GM23338 (cell line): ENCODE measurements at places on chromosomes 5 and 9. TPM values are rescaled to one million over a fixed set of nuclear protein-coding genes. Genes with fewer than 3 reads are reported as not detected.

- no peak overlapping the region for H3K27ac ChIP-seq
- H3K27me3 ChIP-seq: no peaks in the 10 kb centered on the region
- no peaks in the 10 kb centered on the region for H3K4me1 ChIP-seq
- H3K4me3 ChIP-seq: no peak overlapping the region
- no peaks in the 10 kb centered on the region for H3K36me3 ChIP-seq
Observed at GRCh38 chr5:169657127-169657526, 20.1 kb downstream of the DOCK2 start.

- no peaks in the 10 kb centered on the region for H3K27me3 ChIP-seq
- DNase-seq: no peak
- H3K4me1 ChIP-seq: no peaks in the 10 kb centered on the region
- no peak overlapping the region for H3K27ac ChIP-seq
- H3K4me3 ChIP-seq: no peak overlapping the region
- H3K36me3 ChIP-seq: no peaks in the 10 kb centered on the region
Observed at GRCh38 chr5:68334553-68334886, 119.0 kb downstream of the PIK3R1 start.

Gene CARD9
- total RNA-seq: 0.49 and 1.1 TPM in 2 replicates

Gene ENTPD2
- total RNA-seq: 1.1 and 1.9 TPM in 2 replicates

- H3K27me3 ChIP-seq: no peaks in the 10 kb centered on the region
- no peak overlapping the region for H3K4me3 ChIP-seq
- DNase-seq: no peak
Observed at GRCh38 chr9:77597057-77597456, 51.1 kb downstream of the GNA14 start.

Gene SLC45A2
- not detected in 2 replicates for total RNA-seq

- H3K27ac ChIP-seq: no peak overlapping the region
- no peaks in the 10 kb centered on the region for H3K27me3 ChIP-seq
- H3K36me3 ChIP-seq: no peaks in the 10 kb centered on the region
- no peak overlapping the region for H3K4me3 ChIP-seq
- DNase-seq: no peak
Observed at GRCh38 chr5:142509026-142509425, 176.9 kb downstream of the FGF1 start.

DNA sequence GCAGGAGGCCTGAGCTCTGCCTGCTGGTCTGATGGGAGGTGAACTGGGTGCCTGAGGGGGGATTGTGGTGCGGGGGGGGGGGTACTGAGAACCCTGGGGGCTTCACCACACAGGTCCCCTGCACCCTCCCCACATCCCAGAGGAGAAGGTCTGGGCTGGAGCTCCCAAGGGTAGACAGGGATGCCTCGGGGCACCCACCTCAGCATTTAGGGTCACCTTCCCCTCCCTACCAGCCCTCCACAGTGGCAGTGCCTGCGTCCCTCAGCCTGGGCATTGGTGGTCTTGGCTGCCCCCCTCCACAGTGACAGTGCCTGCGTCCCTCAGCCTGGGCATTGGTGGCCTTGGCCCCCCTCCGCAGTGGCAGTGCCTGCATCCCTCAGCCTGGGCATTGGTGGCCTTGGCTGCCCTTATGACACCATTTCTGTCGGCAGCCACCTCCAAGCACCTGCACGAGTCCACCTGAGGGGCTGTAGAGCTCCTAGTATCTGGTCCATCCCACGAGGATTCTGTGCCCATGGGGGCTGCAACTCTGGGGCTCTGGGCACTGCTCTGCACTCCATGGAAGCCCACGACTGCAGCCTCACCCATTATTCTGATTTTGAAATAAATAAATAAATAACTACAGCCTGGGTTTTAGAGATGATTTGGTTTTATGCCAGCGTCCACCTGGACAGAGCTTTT, 21.5 kb downstream of the NKD2 start:
- no peak overlapping the region for H3K27ac ChIP-seq
- no peak overlapping the region for H3K4me3 ChIP-seq
- no peaks in the 10 kb centered on the region for H3K36me3 ChIP-seq
- H3K27me3 ChIP-seq: no peaks in the 10 kb centered on the region
- no peak for DNase-seq
- H3K4me1 ChIP-seq: no peaks in the 10 kb centered on the region

DNA sequence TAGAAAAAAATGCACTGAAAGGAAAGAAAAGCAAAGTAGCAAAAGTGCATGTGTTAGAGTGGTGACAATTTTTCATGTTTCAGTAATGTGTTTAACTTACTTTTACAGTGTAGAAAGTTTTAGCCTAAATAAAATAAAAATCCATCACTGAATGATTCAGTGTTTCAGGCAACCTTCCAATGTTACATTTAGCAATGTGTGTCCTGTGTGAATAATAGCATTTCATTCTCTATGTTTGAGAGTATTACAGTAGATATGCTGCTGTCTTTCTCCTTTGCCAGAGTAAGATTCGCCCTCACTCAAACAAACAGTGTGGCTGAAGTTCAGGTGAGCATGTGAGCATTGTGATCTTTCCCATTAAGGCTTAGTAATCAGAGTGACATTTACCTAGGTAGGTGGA, 171.1 kb downstream of the TARS1 start:
- no peak overlapping the region for H3K4me3 ChIP-seq
- H3K27me3 ChIP-seq: no peaks in the 10 kb centered on the region
- no peak overlapping the region for H3K27ac ChIP-seq
- no peak for DNase-seq

DNA sequence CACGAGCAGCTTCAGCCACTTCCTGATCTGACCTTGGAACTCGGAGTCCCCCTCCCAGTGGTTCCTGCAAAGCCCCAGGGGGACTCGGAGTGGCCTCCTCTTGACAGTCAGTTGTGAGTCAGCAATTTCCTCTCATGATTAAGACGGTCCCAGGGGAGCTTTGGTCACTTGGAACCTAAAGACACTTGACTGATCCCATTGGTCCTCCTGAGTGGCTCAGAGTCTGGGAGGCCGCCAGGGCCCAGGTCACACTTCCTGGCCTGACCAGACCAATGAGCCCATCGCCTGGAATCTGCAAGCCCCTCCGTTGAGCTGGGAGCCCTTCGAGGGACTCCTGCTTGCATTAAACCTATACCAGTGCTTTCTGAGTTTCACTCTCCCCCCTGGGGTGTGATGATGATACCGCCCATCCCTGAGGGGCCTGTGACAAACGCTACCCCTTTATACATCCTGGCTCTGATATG, 29.1 kb downstream of the TSPAN17 start:
- no peaks in the 10 kb centered on the region for H3K36me3 ChIP-seq
- DNase-seq: no peak
- H3K27me3 ChIP-seq: peaks cover 22% of the 10 kb centered on the region
- H3K27ac ChIP-seq: no peak overlapping the region

Gene INSL6
- not detected in 2 replicates for total RNA-seq

Gene SIT1
- total RNA-seq: 14.7 and 16.4 TPM in 2 replicates

Gene FRMD3
- total RNA-seq: 1.2 and 2.6 TPM in 2 replicates

GRCh38 chr5:111735583-111736270, 21.3 kb downstream of the NREP start:
- H3K36me3 ChIP-seq: peaks cover 15% of the 10 kb centered on the region; the same call in 1 of the 2 replicates
- no peak overlapping the region for H3K4me3 ChIP-seq
- no peaks in the 10 kb centered on the region for H3K27me3 ChIP-seq
- DNase-seq: peak; percentile 64
- peaks cover 45% of the 10 kb centered on the region for H3K4me1 ChIP-seq
- no peak overlapping the region for H3K27ac ChIP-seq

DNA sequence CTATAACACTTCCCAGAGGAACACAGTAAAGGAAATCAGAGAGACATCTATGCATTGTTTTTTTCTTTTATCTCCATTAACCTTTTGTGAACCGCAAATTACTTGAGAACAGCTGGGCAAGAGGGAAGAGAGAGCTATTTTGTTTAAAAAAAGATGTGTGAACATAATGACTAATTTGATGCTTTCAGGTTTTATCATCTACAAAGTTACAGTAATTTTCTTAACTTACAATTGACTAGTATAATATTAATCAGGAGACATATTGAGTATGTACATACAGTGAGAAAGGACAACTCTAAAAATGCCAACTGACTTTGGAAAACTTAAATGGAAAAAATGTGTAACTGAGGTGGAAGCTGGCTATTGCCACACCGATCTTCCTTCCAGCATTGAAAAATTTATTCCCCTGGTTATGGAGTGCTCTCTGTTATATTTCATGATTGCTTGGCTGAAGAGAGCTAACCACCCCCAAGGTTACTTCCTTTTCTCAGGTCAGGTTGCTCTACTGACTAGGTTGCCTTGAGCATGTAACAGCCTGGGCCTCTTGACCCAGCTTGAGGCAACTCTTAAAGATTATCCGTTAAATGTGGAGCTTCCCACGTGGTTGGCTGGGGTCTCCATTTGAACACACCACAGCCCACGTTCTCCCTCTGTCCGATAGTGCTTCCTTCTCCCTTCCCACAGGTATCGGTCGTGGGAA, 62.6 kb upstream of the C6 start:
- no peak for DNase-seq
- H3K36me3 ChIP-seq: no peaks in the 10 kb centered on the region

Gene WNK2
- 93.4 and 102 TPM in 2 replicates for total RNA-seq

DNA sequence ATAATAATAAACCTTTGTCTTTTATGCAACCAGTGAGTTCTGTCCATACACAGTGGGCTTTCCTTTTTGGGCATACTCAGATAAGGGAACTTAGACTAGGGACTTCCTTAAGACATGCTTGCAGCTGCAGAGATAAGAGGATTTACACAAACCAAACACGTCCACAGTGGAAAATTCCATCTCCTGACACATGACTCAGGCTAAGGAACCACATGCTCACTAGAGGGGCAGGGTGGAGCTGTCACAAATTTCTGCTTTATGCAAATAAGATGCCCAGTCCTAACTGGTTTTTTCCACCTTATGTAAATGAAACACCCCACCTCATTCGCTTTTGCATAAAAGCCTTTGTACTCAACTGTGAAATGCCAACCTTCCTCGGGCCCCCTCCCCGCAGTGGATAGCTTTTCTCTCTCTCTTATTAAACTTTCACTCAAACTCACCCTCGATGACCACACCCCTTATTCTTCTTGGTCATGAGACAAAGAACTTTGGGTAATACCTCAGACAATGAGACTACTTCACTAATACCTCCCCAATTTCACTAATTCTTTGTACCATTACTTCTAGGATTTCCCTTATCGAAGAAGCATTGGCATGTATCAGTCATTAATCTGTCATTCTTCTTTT, 170.3 kb upstream of the FTMT start:
- peak; percentile 11 for DNase-seq
- H3K27ac ChIP-seq: no peak overlapping the region
- H3K27me3 ChIP-seq: no peaks in the 10 kb centered on the region
- H3K4me1 ChIP-seq: no peaks in the 10 kb centered on the region; the same call in 1 of the 2 replicates
- H3K36me3 ChIP-seq: peaks cover 11% of the 10 kb centered on the region

Gene MAMDC2
- 13.7 and 19.6 TPM in 2 replicates for total RNA-seq

Gene TAF11L13
- total RNA-seq: not detected in 2 replicates

DNA sequence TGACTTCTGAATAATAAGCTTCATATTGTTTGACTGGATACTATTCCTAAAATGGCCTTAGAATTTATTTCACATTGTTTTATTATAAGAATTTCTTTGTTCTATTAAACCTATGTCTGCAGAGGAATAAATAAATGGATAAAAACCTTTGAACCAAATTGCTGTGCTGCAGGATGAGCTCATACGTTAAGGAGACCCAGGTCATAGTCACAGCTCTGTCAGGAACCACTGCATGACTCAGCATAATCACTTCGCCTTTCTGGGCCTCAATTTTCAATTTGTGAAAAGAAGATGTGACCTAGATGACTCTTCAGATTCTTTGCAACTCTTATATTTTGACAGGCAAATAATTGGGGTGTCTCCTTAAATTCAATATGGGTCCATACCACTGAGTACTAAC, 36.7 kb upstream of the HMHB1 start:
- no peaks in the 10 kb centered on the region for H3K36me3 ChIP-seq
- no peak overlapping the region for H3K27ac ChIP-seq
- no peak overlapping the region for H3K4me3 ChIP-seq
- no peaks in the 10 kb centered on the region for H3K27me3 ChIP-seq
- H3K4me1 ChIP-seq: no peaks in the 10 kb centered on the region

Gene CRB2
- 9.8 and 10.2 TPM in 2 replicates for total RNA-seq

Gene IL31RA
- not detected in 2 replicates for total RNA-seq

Gene NUTM2F
- 0.45 TPM in 1 of 2 replicates, not detected in the other for total RNA-seq

DNA sequence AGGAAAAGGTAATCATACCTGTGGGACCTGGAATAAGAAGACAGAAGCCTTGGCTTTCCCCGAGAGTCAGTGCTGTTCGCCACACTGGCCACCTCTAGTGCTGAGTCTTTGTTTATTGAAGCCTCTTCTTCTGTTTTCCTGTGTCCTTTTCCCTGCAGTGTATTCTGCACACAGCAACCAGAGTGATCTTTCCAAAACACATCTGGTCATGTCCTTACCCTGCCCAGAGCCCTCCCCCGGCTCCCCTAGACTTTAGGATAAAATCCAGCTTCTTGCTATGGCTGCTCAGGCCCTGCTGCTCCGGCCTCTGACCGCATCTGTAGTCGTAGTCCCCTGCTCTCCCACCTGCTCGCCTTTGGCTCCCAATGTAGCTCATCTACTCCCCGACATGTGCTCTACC, 28.3 kb downstream of the GALNT10 start:
- no peaks in the 10 kb centered on the region for H3K27me3 ChIP-seq
- no peak overlapping the region for H3K4me3 ChIP-seq
- no peak overlapping the region for H3K27ac ChIP-seq
